Liver (tissue), 10 donors: ENCODE measurements at places on chromosomes 4 and X.
A peak's percentile ranks its signal among the peaks of the same experiment; 100 is the strongest.

DNA sequence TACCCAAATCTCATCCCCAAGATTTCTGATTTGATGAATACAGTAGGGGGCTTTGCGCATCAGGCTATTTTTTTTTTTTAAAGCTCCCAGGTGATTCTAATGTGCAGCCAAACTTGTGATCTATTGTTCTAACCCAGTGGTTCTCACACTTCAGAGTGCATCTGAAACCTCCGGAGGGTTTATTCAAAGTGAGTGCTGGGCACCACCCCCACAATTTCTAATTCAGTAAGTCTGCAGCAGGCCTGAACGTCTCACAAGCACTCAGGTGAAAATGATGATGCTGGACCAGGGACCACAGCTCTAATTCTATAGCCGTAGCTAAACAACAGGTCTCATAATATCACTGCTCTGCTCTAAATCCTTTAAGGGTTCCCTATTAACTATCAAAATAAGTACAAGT lies 211.4 kb downstream of the FMR1NB start:
- DNase-seq, result no peak

DNA sequence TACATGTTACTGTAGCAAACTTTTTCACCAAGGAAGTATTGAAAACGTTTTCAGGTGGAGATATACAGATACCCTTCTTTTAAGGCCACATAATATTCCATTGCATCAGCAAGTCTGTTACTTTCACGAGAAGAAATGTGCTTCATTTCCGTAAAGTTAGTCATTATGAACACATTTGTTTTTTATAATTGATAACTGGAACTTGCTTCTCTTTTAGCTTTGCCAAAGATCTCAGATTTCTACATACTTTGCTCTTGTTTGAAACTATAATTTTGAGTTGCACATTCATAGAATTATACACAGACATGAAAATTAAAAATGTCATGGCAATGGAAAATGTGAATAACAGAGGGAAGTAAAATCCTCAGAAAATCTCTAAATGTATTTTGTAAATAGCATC lies 128.7 kb upstream of the GIMD1 start:
- no peak for DNase-seq

- DNase-seq, result no peak
Measured at GRCh38 chr4:174119830-174120229, 163.6 kb downstream of the FBXO8 start.

DNA sequence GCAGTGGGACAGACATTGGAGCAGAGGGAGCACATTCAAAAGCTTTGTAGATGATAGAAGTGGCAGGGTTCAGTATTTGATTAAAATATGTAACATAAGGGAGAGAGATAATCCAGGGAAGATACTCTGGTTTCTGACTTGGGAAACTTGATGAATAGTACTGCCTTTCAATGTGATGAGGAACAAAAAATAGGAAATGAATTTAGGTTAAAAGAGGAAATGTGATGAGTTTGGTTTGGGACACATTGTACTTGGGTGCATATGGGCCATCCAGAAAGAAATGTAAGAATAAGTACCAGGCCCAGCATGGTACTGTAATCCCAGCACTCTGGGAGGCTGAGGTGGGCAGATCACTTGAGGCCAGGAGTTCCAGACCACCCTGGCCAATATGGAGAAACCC lies 20.9 kb upstream of the NDNF start:
- DNase-seq, result no peak

GRCh38 chrX:8864161-8864560 lies 63.0 kb upstream of the FAM9A start:
- DNase-seq, result no peak

DNA sequence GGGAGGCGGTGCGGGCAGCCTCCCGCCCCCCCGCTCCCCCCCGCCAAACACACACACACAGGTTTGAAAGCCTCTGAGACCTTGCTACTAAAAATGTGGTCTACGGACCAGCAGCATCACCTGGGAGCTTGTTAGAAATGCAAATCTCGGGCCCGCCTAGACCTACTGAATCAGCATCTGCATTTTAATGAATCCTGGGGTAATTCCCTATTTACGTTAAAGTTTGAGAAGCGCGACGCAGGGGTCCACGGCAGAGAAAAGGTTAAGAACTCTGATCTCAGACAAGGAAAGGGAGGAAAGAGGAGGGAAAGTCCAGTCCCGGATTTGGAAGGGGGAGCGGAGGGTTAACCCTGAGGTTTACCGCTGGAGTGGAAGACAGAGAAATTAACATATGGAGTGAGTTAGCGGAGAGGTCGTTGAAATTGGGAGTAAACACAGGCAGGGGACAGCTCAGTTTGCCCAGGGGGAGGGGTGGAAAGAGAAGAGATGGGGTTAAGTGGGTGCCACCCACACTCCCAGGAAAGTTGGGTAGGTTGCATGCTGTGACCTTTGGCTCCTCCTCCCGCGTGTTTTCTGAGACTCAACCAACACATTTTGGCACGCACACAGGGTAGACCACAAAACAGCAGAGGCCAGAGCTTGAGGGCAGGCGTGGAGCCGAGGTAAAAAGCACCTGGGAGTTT lies 483.6 kb downstream of the BCOR start:
- DNase-seq, result no peak

DNA sequence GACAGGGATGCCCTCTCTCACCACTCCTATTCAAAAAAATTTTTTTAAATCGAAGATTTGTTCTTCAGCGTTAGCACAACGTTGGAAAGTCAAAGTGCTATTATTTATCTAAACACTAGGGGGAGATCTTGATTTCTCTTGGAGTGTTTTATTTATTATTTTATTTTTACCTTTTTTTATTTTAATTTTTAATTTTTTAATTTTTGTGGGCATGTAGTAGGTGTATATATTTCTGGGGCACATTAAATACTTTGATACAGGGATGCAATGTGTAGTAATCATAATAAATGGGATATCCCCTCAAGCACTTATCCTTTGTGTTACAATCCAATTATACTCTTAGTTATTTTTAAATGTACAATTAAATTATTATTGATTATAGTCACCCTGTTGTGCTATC lies 37.4 kb upstream of the SLC10A4 start:
- DNase-seq, result no peak

- peak; percentile 31 for DNase-seq
Measured at GRCh38 chrX:72029483-72030411, 102.0 kb downstream of the RTL5 start.

DNA sequence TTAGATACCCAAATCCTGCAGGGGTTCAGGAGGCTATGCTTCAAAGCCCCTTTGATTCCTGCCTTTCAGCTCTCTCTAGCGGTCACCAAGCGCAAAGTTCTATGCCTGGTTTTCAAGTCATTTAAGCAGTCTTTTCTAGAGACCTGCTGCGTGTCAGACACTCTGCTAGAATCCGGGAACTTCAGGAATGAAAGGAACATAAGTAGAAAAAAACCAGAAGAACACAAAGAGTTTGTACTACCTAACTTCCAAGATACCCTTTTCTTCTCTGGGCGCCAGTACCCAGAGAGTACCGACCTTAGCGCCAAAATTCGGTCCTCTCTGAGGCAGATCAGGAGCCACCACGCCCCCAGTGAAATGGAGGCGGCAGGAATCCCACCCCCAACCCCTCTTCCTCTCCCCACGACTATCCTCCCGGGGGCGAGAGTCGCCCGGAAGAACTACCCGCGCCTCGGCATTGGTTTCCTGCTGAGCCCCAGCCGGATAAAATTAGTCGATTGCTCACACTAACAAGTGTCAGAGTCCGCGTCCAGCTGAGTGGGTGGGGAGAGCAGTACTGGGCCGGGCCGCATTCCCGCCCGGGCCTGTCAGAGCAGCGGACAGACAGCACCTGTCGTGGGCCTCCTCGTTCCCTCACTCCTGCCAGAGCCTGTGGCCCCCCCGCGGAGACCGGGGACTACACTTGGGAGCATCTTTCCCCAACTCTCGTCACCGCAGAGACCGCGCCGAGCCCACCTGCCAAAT lies 78.8 kb downstream of the RLIM start:
- peak; percentile 44 for DNase-seq

DNA sequence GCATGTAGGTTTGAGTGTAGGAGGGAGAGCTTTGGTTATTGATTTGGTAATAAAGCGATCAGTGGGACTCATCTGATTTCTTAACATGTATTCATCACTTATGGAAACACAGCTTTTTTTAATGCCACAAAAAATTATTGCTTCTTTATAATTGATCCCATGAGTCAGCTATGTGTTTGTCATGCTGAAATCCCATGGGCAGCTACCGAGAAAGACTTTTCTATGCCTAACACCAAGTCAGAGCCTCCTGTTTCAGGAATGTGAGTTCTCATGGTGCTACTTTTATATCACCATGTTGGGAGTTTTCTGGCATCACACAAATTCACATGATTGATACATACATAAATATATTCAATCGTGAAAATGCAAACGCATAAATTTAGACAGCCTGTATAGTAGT lies 165.7 kb downstream of the RAPGEF2 start:
- DNase-seq, result no peak

DNA sequence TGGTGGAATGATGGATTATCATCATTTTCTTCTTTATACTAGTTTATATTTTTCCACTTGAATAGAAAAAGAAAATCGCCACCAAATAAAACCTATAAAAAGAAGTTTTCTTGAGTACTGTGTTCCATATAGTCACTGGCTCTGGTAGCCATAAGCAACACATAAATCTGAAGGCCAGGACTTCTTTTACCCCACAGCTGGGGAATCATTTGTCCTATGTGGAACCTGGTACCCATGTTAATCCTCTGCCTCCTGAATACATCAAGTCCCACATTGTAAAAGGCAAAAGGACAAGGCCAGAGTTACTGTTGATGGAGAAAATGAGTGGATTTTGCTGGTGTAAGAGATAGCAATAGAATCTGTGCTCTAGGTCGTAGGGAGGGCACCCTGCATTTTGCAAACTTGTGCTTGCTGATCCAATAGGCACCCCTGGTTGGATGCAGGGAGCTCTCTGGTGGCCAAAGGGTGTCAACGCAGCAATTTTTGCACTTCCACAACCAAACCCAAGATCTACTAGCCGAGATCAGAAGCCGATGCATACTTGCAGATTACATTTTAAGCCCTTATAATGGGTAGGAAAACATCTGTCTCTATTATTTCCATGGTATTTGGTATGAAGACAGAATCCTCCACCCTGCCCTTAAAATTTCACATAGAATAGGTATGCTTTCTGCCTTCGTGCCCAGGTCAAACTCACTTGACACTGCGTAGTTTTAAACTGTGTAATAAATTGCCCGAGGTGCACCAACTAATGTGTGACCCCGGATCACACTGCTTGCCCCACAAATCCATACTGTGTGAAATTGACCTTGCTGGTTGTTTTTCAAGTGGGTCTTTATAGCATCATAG lies 146.2 kb upstream of the SCML1 start:
- DNase-seq, result peak; percentile 37

GRCh38 chr4:78293348-78293747 lies 236.2 kb downstream of the FRAS1 start:
- DNase-seq, result no peak

DNA sequence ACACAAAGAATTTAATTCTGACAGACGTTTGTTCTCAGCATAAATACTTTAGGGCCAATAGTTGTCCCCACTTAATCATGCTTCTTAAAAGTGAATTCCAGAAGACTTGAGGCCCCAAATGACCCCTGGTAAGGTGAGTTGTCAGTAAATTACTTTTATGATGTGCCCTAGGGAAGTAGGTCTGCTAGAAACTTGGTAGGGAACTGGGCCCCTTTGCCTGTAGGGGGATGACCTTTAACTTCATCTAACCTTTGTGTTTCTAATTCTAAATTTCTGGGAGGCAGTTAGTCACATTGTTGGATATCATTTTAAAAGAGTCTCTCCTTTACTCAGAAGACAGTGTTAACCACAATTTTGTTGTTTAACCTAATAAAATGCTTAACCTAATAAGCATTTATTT lies 28.8 kb downstream of the HHIP start:
- DNase-seq, result no peak

DNA sequence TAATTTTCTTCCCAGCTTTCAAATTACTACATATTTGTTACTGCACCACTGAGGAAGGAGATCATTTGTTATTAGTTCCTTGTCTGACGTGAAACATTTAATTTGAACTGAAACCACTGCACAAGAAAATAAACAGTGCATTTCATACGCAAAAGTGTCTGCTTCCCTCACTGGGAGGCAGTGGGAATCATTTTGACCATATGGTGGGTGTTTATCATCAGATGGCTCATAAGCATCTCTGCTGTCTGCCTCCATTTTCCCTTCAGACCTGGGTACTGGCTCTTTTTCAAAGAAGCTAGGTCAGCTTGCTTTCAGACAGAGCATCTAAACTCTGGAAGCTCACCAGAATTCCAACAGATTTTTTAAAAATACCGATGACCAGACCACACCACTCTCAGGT lies 135.2 kb downstream of the PCDH19 start:
- no peak for DNase-seq

GRCh38 chrX:9566150-9566621 lies 101.3 kb downstream of the TBL1X start:
- no peak for DNase-seq

DNA sequence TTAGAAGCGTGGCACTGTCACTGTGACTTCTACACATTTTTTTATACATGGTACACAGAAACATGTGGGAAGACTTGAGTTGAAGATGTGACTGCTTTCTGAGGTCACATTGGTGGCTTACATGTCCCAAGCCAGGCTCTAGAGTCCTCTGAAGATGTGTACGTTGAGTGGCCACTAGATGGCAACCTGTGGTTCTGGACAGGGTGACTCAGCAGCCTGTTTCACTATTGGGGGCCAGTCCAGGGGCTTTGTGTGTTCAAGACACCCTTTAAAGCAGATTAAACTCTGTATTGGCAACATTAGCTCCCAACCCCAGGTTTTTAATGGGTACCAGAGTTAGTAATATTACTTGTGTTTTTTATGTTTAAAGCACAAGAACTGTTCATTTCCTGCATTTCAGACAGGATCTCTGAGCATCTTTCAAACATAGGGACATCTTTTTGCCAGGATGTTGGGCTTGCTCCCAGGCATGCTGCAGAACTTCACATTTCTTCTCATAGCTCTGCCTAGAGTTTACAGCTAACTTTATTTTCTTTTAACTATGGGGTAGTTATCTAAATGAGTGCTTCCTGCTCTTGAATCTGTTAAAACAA lies 53.0 kb downstream of the DCUN1D4 start:
- peak; percentile 63 for DNase-seq

DNA sequence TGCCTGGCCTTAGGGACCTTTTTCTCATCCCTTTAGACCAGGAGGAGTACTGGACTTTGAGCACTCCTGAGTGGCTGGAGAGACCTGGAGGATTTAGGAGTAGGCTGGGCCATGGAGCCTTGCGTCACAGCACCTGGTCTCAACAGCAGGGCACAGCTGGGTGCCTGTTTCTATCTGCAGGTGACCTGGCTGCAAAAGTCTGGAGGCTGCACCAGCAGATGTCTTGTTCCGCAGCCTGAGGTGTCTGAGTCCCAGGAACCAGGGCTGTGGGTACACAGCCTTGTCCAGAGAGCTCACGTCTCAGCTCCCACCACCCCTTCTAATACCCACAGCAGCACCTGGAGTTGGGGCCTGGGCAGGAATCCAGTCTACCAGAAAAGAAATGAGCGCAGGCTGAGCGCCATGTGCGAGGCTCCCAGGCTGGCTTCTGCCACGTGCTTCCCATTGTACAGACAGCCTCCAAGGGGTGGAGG lies 5.0 kb upstream of the NSD2 start:
- DNase-seq, result no peak

GRCh38 chr4:47413521-47413920 lies 50.0 kb downstream of the COMMD8 start:
- DNase-seq, result no peak
